ENCODE measurements at places on chromosomes 11 and 22.

- DNase-seq: no peak
Measured at GRCh38 chr22:44586351-44586990, 88.4 kb upstream of the RTL6 start.

DNA sequence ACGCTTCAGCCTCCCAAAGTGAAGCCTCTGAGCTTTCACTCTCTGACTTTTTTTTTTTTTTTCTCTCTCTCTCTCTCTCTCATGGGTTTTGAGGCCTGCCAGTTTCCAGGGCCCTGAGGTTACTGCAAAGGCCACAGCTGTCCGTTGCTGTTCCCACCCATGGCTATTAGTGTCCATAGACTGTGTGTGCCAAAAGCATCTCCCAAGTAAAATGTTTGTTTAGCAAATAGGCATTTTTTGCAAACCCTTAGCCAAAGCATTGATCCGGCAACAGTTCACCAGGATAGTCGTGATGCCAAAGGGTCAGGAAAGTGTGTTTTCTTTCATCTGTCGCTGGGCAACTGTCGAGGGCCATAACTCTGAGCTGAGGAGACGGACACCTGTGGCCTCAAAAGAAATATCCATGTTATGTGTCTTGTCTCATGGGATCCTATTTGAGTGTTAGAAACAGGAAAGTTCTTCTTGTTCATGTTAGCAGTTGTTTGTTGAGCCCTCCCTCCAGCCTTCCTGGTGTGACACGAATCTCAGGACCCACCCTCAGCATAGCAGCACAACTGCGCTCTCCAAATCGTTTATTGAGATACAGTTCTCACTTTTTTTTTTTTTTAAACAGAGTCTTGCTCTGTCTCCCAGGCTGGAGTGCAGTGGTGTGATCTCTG lies 18.4 kb downstream of the FADS2 start:
- no peak for DNase-seq

DNA sequence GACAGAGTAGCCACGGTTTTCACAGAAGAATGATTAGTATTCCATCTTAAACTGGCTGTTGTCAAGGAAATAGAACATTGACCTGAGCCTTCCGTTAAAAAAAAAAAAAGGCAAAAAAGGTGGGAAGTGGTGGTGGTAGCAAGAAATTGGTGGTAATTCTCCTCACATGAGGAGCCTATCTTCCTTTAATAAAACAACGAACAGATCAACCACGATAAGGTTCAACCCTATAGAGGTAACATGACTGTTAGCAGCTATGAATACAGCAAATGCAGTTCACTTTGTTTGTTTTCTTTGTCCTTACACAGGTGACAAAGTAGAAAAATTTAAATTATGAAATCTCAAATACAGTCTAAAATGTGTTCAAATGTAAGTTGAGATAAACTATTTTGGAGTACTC lies 181.6 kb downstream of the TTC28 start:
- no peak for DNase-seq

DNA sequence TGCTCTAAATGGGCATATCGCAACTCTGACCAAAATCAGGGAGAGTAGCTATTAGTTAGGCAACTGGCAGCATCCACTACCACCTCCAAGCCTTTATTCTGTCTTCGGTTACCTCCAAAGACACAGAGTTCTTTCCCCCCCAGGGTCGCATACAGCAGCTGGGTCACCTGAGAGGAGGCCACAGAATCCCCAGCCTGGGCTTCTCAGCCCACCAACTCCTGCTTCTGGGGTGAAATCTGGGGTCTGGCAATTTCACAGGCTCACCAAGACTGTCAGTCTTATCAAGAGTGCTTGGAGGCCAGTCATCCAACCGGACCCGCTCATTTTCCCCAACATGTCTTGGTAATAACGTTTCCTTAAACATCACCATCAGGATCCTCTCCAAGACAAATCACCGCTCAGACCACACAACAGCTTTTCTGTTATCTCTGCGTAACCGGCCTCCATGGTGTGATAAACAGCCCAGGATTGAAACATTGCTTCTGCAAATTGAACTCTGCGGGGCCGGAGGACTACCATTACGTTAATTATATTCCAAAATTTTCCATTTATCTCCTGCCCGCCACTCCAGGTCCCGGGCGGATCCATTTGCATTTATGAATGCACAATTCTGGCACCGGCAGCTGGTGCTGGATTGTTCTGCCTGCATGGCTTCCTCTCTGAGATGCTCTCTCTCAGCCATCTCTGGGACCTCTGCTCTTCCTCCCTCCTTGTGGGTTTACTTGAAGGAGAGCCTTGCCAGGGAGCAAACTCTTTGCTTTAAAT lies 35.6 kb downstream of the RTL6 start:
- no peak for DNase-seq

DNA sequence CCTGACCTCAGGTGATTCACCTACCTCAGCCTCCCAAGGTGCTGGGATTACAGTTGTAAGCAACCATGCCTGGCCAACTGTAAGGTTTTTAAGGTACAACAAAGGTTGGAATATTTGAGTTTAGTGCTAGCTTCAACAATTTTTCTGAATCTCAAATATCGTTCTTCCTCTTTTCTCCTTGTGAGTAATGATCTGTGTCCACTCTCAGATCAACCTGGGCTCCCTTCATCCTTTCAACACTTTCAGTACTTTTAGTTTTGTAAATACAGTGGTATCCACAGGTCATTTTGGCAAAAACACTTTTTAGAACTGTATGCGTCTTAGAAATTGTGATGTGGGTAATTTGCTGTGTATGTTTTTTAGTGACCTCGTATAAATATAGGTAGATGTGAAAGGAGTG lies 7.9 kb downstream of the PACS1 start:
- DNase-seq: no peak

DNA sequence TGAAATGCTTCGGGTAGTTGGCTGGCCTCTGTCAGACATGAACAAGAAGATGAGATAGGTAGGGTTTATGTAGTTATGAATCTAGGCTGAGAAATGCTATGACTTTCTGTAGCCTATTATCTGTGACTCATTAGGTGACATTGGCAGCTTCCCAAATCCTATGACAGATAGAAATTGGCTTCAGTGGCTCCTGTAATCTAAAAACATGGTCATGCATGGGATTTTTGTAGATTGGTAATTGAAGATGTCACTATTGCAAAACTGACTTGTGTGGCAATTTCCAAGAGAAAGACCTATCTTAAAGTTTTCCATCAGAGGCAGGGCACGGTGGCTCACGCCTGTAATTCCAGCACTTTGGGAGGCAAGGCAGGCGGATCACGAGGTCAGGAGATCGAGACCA lies 29.4 kb upstream of the GRIK4 start:
- DNase-seq: peak; percentile 61

DNA sequence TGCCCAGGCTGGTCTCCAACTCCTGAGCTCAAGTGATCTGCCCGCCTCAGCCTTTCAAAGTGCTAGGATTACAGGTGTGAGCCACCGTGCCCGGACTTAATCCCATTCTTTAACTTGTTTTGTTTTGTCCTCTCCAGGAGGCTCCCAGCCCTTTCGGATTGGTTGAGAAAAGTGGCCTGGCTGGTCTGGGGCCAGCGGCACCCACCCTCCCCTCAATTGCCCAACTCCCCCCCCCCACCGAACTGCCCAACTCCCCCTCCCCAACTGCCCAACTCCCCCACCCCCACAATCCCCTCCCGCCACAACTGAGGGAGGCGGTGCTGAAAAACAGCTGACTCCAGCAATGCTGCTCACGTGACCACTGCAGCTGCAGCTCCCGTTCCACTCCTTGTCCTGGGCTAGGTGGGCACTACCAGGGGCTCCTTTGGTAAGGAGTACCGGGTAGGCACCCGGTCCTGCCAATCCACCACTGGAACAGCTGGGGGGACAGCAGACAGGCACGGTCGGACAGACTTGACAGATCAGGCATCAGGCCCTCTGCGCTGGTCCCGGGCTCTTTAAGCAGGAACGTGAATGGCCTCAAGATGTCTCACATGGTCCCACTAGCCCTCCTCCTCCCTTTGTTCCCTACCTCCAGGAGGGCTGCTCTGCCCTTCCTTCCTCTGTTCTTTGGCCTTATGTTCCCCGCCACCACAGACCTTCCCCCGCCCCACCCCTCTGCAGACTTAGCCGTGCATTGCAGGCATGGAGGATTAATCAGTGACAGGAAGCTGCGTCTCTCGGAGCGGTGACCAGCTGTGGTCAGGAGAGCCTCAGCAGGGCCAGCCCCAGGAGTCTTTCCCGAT lies at the start of gene TCN2:
TCN2 (plus strand) TSS at position 720 of the 845 bp plus-strand sequence. CDS start 158 bp downstream, outside the sequence.
- DNase-seq: peak; percentile 89

All from lung microvascular endothelial cell (primary cell).